SK-N-MC (cell line): ENCODE measurements at places on chromosomes 12 and 14.

GRCh38 chr12:99393763-99394162 is 253.8 kb upstream of the GARIN6 start:
- no peak for DNase-seq

GRCh38 chr12:83826112-83826511 is 1086.5 kb downstream of the SLC6A15 start:
- DNase-seq, result no peak

DNA sequence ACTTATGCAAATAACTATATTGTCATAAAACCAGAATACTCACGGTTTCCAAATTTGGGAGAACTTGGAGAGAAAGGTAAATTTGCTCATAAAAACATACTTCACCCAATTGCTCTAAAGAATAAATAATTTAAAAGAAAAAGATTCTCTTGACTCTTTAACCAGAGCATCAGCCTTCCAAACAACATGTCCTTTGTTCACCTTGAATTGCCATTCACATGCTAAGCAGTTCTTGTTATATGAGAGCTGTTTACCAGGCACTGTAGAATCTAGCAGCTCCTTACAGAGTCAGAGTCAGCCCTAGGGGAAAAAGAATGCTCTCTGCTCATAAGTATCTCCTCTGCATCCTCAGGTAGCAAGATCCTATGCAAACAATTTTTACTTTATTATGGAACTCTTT is 10.2 kb downstream of the SLCO1A2 start:
- no peak for DNase-seq

- DNase-seq, result no peak
Observed at GRCh38 chr12:109291521-109292341, 17.4 kb downstream of the FOXN4 start.

- no peak for DNase-seq
Observed at GRCh38 chr14:58298477-58299400, at the start of gene ARID4A. TSS of gene ARID4A (plus strand) at chr14:58298555. CDS start at chr14:58299855, 1,300 bp downstream.
